ENCODE measurements at places on chromosomes 7 and 10. TPM values are rescaled to one million over a fixed set of nuclear protein-coding genes. Genes with fewer than 3 reads are reported as not detected.

The PDIA4 gene
- polyA plus RNA-seq = 193 TPM

GRCh38 chr10:43190775-43191174 is 52.5 kb downstream of the CSGALNACT2 start:
- no peak for DNase-seq

The PON1 gene
- polyA plus RNA-seq = 0.49 TPM

The SMO gene
- polyA plus RNA-seq = 100 TPM

DNA sequence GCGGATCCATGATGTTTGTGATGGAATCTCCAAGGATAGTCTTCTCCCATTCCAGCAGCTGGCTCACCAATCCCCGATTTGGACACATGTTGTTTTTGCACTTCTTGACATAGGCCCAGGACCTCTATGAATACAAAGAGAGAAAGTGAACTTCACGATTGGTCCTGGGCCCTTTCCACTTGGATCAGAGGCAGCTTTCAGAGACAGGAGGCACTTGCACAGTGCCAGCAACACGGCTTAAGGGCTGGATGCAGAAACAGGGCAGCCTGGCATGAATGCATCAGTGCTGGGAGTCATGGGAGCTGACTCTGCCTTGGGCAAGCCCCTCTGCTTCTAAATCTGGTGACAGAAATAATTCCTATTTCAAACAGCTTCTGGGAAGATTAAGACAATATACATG is 2.1 kb upstream of the TMEM120A start:
- no peak for DNase-seq

DNA sequence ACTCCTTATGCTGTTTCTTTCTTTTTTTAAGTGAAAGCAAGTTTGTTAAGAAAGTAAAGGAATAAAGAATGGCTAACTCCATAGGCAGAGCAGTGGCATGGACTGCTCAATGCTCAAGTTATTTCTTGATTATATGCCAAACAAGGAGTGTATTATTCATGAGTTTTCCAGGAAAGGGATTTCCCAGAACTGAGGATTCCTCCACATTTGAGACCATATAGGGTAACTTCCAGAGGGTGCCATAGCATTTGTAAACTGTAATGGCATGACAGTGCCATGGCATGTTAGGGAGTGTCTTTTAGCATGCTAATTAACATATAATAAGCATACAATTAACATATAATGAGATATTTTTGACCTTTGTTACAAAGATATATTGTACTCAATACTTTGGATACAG is 1034.5 kb upstream of the PHF14 start:
- no peak for DNase-seq

DNA sequence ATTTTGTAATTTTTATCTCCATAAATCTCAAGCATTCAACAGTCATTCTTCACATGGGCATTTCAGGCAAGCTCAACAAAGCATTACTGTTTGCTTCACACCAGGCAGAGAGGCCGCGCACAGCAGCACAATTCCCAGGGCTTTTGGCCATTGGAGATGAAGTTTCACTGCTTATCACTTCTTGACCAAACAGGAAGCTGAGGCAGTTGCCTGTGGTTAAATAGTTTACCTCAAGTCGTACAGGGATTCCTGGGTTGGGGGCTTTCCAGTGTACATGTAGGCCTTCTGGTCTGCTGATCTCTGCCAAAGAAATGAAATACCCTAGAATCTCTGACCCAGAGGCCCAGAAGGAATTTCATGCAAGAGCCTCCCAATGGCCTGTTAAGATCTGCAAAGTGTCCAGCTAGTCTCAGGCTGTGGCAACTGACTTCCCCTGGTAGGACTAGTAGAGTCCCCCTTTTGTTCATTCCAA is 11.2 kb upstream of the PRDX3 start:
- no peak for DNase-seq

The GBX1 gene
- 0.22 TPM for polyA plus RNA-seq

GRCh38 chr7:22784346-22784745 is 38.3 kb downstream of the TOMM7 start:
- no peak for DNase-seq

DNA sequence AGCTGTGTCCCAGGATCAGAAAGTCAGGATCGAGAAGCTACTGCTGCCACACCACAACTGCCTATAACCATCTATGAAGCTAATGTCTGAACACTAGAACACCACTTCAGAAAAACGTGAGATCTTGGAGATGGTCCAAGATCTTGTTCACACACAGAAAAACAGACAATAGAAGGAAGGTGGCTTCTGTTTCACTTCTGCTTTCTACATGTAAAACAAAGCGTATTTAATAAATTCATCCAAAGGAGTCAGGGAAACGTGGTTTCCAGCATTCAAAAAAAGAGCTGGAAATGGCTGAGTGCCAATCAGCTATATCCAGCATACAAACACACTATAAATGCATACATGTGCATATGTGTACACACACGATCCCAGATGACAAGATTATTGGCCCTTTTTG is 70.2 kb upstream of the CCDC71L start:
- no peak for DNase-seq

DNA sequence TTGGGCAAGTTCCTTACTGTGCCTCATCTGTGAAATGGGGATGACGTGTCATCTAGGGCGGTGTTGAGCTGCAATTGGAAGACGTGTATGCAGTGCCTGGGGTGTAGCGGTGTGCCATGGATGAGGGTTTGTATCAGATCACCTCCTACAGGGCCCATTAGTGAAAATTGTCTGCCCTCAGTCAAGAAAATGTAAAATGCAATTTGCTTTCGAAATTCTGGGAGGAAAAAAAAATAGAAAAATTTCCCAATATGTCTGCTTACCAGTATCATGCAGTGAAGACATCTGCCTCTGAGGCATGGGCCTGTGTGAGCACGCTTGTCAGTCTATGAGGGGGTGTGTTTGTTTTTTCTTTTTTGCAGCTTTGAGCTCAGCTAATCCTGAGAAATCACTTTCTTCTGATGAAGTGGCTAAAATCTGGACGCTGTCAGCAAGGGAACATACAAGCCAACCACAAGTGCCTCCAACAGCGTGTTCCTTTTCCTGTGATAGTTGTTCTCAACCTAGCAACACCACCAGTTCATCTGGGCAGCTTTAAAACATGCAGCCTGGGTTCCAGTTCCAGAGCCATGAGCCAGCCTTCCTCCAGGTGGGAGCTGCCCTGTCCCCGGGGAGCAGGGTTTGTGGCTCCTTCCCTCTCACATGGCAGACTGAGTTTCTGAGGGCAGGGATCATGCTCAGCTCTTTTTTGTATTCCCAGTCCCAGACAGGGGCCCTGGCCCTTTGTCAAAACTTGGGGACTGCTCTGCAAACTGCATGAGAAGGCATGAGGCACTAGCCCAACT is 10.3 kb downstream of the FAM241B start:
- no peak for DNase-seq

The UNC5B gene
- polyA plus RNA-seq = 53.7 TPM

The STEAP2 gene
- 17.6 TPM for polyA plus RNA-seq

DNA sequence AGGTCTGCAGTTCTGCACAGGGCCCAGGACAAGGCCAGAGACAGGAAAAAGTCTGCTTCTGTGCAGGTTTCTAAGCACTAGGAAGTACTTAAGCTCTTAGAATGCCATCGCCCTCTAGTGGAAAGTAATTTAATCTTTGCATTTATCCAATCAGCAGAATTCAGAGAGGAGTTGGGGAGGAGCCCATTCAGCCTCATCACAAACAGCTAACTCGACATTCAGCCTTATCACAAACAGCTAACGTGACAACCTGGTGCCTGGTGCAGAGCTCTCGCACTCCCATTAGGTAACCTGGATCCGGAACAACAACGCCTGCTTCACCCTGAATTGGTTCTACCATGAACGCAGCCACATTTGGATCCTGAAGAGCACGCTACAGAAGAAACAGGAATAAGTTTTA is 15.2 kb downstream of the OAT start:
- peak; percentile 74 for DNase-seq

GRCh38 chr10:26438534-26439341 is 597 bp downstream of the APBB1IP start:
- no peak for DNase-seq

The CPXM2 gene
- polyA plus RNA-seq = 6.2 TPM

The HGF gene
- 2.0 TPM for polyA plus RNA-seq

GRCh38 chr7:29284696-29285443 is 90.3 kb downstream of the CHN2 start:
- no peak for DNase-seq

- DNase-seq = no peak
Observed at GRCh38 chr7:47669901-47670384, 88.0 kb upstream of the TNS3 start.

The CDK5 gene
- polyA plus RNA-seq = 15.8 TPM

DNA sequence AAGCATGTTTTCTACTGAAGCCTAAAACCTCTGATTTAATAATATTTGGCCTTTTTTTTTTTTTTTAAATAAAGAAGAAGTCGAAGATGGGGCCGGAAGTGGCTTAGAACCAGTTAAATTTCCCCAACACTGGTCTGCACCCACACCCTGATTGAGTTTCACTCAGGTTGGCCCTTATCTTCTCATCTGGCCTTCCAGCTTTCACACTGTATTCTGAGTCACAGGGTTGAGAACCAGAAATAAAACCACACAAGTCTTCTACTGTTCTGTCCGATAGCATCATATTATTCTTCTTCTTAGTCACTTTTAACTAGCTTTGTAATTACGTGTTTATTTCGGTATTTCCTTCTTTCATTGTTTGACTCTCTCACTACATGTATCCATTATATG is 9.9 kb downstream of the ZNF365 start:
- no peak for DNase-seq

GRCh38 chr10:79494871-79495705 is 17.2 kb upstream of the EIF5AL1 start:
- no peak for DNase-seq

DNA sequence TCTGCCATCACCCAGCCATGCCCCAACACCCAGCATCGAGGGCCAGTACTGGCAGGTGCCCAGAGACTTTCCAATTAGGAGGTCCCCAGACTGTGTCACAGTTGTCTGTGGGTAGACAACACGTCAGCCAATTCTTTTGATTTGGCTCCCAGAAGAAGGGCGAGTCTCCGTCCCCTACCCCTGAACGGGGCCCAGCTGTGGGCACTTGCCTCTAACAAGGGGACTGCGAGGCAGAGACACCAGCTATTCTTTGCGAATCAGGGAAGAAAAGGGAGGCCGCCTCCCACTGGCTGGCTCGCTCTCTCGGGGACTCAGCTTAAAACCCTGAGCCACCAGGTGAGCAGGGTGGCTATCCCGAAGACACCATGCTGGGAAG is 167.3 kb downstream of the USP6NL start:
- no peak for DNase-seq

DNA sequence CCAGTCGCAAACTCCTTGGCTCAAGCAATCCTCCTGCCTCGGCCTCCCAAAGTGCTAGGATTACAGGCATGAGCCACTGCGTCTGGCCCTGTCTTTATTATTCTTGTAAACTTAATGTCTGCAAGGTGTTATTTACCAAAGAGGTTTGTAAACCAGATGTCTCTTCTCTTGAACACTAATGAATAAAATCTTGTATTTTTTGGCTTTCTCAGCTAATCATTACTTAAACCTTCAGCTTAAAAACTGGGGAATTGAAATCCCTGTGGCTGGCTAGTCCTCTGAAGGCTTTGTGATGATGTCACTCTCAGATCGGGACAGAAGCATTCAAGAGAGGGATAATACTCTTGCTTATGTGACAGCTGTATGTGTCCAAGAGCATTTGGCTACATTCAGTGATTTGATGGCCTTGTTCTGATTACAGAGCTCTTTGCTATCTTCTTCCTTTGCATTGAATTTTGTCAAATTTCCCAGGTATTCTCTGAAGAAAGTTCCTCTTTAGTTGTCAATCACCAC is 130.3 kb downstream of the BICC1 start:
- DNase-seq = no peak

DNA sequence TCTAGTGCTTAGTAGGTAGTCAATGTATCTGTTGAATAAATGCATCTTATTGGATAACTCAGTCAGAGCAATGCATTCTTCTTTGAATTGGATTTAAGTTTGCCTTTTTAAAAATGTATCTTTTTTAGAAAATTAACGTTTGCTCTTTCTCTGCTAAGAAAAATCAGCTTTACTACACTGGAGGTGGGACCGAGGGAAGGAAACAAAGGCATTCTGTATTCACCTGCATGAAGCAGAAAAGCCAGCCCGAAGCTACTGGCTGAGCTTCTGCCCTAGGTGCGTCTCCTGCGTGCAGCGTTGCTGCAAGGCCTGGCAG is 22.2 kb upstream of the ITGB1 start:
- no peak for DNase-seq

GRCh38 chr7:18521236-18521589 is 25.7 kb downstream of the HDAC9 start:
- DNase-seq = no peak

DNA sequence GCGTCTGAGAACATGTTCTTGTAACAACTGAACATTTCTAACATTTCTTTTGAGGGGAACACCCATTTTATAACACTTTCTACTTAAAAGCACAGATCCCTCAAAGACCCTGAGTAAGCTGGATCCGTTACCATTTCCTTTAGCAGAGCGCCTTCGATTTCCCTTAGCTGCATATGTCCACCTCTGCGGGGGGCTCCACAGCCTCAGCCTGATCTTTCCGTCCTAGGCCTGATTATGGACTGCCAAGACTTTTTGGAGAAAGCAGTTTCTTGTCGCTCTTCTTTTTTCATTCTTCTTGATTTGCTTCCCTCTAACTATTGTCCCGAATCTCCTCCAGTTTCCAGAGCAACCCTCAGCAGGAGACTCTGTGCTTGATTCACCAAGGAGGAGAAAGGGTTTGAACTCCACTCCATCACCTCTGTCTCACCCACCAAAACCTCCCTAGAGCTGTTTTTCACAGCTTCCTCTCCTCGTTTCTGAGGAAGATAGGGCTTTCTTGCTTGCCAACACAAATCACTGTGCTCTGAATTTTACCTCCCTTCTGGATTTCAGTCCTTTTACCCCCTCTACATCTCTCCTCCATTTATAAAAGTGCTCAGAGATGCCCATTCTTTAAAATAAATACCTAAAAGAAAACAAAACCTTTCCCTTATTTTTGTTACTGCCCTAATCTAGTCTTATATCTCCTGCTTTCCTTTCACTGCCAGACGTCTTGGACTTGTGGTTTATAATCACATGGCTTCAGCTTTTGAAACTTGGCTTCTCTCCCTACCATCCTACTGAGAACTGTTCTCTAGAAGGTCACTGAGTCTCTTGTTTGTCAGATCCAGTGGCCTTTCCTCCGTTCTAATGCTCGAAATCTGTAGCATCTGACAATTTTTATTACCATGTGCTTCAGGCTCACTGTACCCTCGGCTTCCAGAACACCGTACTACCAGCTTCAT is 30.5 kb upstream of the ZRANB1 start:
- DNase-seq = no peak
